ENCODE measurements at places on chromosomes 5 and 9.

GRCh38 chr9:133954862-133955529, 37.1 kb downstream of the VAV2 start:
- DNase-seq = no peak

GRCh38 chr9:90290716-90291485, 351.7 kb downstream of the DIRAS2 start:
- DNase-seq = no peak

- DNase-seq = no peak
Measured at GRCh38 chr5:7762267-7762666, 88.7 kb downstream of the CFAP90 start.

DNA sequence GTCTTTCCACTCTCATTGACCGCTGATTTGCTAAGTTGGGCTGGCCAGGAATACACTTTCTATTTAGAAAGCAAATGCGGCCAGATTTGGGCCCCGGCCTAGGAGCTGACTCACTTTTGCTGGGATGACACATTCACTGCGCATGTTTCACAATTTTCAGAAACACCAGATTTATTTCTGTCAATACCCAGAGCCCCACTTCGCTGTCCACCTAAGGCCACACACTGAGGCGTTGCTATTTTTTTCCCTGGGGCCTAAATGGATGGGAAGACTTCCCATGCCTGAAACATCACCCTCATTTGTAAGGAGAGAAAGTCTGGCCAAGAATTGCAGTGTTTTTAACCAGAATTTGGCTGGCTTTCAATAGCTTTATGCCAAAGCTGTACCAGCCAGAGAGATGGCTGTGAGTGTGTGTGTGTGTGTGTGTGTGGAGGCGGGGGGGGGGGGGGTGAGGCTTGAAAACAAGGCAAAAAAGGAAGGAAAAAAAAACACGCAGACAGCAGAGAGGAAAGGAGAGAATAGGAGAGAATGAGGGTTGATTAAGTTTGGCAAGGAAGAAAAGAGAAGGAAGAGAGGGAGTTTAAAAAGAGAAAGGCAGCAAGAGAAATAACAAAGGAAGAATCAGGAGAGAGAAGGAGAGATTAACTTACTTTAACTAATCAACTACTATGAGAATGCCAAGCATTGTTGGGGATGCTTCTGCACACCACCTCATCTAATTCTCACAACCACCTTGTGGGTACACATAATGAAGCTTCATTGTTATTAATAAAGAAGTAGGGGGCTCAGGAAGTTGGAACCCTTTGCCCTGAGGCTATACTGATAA, 261.4 kb upstream of the KLF4 start:
- DNase-seq = no peak

DNA sequence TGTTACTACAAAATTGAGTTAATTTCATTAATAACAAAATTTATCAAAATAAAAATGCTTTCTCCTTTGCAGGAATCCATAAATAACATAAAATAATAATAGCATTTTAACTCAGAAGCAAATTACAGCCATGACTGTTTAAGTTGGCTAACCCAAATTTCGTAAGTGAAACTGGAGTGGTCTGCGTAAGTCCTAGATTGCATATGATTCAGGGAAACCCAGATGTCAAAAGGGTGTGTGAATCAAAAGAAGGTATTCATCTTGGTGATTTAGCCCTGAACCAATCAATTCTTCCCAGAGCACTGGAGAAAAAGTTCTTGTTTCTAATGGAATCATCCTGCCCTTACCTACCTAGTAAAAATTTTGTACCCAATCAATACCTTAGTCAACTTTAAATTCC, 547.6 kb downstream of the RAB3C start:
- no peak for DNase-seq

GRCh38 chr5:115458003-115458409, 86.6 kb downstream of the FEM1C start:
- DNase-seq = no peak

DNA sequence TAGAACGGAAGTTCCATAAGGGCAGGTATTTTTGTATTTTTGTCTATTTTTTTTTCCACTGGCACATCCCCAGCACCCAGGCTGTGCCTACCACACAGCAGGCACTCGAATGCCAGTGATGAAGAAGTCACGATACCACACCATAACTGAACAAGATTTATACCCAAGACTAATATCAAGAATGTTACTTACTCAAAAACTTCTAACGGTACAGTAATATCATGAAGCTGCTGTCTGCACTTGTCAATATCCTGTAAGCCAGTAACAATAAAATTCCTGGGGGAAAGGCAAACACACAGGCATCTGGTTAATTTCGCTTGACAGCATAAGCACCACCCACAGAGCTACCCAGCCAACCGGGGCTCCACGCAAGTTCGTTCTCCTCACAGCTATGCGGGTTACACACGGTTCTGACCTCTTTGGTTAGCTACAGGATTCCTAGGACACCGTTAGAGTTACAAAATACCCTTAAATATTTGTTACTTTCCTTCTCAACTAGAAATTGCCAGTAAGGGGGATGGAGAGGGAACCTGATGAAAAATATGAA, 1.3 kb downstream of the MED10 start:
- DNase-seq = no peak

GRCh38 chr5:96718635-96719077, 56.5 kb downstream of the CAST start:
- no peak for DNase-seq

DNA sequence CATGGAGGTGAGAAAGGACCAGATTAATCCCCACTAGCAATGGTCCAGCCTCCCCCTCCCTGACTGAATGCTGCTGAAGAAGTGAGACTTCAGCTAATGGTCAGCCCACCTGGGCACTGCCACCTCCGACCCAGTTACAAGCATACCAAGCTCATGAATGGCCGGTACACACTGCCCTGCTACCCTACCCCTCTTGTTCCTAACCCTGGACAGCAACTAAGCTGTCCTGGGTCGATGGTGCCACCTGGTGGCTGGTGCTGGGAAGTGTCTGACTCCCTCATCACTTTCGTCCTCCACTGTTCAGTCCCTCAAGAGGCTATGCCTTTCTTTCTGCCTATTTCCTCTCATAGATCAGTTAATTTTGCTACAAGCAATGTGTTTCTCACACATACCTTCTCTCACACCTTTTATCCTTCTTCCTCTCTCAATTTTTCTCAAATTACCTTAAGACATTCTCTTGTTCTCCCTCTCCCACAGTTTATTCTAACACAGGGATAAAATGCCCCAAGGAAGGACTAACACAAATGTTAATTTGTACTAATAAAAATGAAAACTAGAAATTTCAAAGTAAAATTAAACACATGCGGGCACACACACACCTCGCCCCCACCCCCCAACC, 42.4 kb downstream of the PAX5 start:
- no peak for DNase-seq

DNA sequence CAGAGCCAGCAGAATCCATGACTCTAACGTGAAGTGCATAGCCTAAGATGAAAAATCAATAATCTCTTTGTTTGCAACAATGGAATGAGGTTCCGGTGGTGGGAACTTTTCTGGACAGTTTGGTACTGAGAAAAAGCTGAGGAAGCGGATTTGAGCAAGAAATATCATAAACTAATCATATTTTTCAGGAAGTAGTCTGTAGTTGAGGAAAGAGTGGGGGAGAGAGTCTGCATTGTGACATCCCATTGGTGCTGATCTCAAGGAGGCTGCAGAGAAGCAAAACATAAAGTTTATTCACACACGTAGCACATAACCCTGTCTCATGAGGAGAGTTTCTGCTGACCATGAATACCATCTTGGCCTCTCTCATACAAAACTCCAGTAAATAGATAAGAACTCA, 15.8 kb upstream of the FCHO2 start:
- no peak for DNase-seq

DNA sequence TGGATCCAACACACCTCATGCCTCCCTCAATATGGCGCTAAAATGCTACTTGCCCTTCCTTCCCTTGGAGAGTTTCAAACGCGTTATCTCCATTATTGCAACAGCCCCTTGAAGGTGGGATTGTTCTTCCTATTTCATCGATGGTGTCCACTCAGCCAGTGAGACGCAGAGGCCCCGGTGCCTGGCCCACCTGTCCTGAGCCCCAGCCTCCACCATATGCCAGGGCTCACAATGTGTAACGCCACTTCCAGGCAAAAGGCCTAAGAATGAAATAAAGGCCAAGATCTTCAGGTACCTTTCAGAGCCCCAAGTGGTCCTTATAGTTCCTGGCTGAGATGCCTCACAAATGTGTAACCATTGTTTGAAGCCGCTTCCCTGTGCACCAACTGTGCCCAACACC, 170.7 kb upstream of the PHYKPL start:
- no peak for DNase-seq

- no peak for DNase-seq
Measured at GRCh38 chr5:150077060-150077459, 9.3 kb downstream of the CSF1R start.

DNA sequence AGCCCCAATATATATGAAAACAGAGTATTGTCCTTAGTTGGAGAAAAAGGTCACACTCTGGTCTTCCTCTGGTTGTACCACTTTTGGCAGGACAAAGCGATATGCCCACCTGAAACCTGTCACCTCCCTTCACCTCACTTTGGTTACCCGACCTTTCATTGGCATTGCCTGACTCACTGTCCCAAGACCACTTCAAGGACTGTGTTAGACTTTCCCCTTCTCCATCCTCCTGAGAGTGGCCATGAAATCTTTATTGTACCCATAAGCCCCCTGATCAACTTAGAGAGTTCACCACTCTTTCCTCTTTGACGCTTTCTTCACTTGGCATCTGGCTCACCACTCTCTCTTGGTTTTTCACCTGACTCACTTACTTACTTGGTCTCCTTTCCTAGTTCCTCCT, 32.4 kb upstream of the AP3B1 start:
- no peak for DNase-seq
